NCI-H1436 (cell line): ENCODE measurements at places on chromosomes 5 and 9.
A peak's percentile ranks its signal among the peaks of the same experiment; 100 is the strongest.

GRCh38 chr9:34185778-34186551, 7.1 kb downstream of the UBAP1 start:
- DNase-seq: peak; percentile 20

- DNase-seq: no peak
Measured at GRCh38 chr5:167177736-167178135, 1113.7 kb upstream of the WWC1 start.

- DNase-seq: no peak
Measured at GRCh38 chr9:91120200-91120599, 241.5 kb downstream of the AUH start.

DNA sequence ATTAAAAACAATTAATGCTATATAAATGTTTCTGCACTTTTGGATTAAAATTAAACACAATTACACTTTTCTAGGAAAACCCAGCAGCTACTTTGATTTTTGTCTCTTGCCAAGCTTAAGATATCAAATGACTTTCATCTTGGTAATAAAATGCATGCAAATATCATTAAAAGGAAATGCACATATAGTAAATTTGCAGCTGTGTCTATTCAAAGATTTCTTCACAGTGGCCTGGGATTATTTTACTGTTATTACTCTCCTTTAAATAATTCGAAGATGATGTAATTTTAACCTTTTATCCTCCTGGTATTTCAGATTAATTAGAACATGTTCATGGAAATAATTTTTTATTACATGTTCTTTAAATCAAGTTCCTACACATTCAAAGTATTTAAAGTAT, 529.5 kb upstream of the RGMB start:
- DNase-seq: no peak

DNA sequence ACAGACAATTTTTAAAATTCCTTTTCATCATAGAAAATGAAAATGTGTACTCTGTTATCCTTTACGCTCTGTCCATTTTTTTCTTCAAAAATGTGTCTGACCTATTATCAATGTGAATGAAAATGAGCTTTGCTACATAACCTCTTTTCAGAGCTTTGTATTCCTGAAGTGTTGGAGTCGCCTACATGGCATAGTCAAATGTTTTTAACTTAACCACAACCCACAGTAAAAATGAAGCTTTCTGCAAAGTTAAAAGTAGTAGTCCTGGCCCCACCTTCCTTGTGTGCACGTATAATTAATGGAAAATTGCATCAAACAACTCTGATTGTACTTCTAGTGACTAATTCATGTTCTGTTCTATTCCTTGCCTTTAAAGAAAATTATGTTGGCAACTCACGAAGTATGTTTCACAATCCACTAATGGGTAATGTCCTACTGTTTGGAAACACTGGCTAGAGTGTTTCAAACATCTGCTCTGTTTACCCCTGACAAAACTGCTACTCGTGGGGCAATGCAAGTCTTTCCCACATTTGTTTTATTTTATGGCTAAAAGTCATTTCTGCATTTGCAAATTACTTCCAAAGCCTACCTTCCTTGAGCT, 18.6 kb upstream of the PSAT1 start:
- DNase-seq: no peak

DNA sequence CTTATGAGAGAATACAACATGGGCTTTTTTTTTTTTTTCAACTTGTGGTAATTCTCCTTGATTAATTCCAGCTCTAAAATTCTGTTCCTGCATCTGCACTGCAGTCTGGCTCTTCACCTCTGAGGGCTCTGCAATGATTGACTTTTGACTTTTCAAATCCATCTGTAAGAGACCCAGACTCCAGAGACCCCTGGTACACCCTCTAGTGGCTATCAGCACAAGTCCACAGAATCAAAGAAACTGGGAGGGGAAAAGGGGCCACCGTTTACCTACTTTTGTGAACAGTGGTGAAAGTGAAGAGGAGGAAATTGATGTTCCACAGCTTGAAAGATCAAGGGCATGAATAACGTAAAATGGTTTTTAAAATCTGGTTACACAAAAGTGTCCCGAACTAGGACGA, 151.6 kb downstream of the SLIT3 start:
- no peak for DNase-seq

DNA sequence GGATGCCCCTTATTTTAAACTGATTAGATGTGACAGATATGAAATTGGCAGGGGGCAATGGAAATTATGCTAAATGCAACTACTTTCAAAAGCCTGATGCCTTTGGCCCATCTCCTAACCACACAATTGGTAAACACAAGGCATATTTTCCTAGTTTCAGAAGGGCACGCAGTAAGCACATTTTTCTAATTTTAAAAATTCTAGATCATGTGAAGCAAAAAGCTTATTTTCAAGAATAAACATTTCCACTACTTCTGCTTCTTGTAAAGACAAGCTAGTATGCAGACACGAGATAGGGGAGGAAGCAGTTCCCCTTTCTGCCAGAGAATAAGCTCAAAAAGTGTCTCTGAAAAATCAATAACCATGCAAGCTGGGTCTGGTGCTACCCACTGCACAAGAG, 67.7 kb downstream of the ABCA1 start:
- DNase-seq: no peak
